ENCODE measurements at places on chromosomes 2 and 18. TPM values are rescaled to one million over a fixed set of nuclear protein-coding genes. Genes with fewer than 3 reads are reported as not detected.

DNA sequence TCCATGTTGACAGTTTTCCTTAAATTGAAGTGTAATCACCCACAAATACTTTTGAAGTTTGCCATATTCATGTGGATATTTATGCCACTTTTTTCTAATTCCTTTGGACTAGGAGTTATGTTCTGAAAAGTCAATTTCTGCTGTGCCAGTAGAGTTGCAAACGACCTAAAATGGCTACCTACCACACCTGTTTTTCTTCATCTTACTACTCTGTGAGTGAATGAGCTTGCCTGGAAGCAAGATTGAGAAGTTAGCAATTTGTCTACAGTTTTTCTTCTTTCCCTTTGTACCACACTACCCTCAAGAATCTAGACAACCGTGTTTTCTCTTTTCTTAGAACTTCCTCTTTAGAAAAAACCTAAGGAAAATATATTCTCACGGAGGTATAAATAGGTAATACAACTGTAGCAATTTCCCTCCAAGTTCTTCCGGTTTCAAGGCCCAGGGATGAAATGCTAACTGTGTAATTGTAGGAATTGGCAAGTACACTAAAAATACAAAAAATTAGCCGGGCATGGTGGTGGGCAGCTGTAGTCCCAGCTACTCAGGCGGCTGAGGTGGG, 7.3 kb upstream of the SLC39A10 start:
- DNase-seq: no peak

DNA sequence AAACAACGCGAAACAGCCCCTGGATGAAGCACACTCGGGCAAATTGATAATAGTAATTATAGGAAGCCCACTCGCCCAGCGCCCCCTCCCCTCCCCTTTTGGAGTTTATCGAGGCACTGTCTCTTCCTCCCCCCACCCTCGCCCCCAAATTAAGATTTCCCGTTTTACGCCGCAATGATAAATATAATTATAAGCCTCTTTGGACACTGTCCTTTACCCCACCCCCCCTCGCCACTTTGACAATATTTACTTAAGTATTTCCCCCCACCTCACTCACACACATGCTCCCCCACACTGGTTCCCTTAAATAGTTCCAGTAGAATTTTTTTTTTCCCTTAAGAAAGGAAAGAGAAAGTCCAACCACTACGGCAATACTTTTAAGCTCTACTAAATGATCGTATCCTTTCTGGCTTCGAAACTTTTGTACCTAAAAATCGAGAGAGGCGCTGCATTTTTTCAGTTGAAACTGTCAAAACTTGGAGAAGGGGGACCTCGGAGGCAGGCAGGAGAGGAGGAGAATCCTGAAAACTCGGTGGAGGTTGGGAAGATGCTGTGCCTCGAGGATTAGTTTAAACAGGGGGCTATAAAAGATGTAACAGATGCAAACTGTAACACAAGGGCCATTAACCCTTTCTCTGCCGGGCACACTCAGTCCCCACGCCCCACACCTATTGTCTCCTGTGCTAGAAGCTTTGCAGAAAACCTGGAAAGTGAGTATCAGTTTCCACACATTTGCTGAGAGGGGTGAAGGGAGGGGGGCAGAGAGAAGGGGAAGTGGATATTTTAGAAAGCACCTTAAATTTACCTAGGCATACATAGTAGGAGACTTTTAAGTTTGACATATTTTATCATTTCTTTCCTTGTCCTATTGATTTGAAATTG, 1.8 kb downstream of the ZEB2 start:
- peak; percentile 65 for DNase-seq

- no peak for DNase-seq
Measured at GRCh38 chr18:12907258-12907925, 23.4 kb upstream of the PTPN2 start.

DNA sequence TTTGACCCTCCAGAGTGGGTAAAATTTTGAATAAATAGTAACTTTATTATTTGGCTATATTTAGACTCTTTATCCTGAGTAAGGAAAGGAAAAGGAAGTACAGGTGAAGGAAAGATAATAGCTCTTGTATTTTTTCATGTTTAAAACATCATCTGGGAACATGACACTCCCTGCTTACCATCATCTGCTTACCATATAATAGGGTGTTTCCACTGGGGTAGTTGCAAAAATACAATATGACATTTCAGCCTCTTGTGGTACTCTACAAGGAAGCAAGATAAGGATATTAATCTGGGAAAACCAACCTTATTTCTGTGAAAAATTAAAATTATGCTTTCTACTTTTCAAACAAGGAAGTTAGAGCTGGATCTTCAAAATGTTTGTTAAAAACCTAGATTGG, 9.9 kb downstream of the RELCH start:
- no peak for DNase-seq

DNA sequence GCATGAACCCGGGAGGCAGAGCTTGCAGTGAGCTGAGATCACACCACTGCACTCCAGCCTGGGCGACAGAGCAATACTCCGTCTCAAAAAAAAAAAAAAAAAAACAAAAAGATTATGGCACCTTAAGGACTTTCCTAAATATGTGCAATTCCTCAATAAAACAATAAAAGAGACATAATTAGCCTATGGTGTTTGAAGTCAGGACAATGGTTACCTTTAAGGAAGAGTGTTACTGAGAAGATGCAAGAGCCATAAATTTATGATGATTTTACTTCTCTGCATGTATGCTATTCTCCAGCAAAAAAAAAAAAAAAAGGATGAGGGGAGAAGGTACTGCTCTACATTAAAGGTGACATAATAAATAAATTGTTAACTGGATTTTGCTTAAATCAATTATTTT, 208.2 kb upstream of the STK17B start:
- DNase-seq: no peak

LIMS3 gene
- total RNA-seq: 2.7 TPM

IL36A gene
- not detected for total RNA-seq

DNA sequence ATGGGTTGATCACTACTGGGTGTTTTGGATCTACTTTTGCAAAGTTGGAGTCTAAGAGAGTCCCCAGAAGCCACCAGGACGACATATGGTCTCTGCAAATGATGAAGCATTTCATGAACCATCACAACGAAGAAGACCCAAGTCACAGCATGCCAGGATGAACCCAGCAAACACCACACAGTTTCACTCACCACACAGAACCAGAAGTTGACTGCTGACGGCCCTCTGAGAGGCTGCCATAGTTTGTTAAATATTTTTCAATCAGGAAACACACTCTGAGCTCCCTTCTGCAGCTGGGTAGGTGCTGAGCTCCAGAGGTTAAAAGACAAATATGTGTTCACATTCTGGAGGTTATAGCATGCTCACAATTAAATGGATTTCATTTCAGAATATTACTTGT, 271.4 kb downstream of the DCDC2C start:
- DNase-seq: no peak

GRCh38 chr18:3931542-3932112, 481.7 kb downstream of the TGIF1 start:
- DNase-seq: no peak

GRCh38 chr2:217922101-217923006, 80.4 kb downstream of the TNS1 start:
- DNase-seq: no peak

GRCh38 chr18:5974696-5975095, 79.4 kb upstream of the TMEM200C start:
- no peak for DNase-seq

GRCh38 chr2:101150306-101151145, 656 bp downstream of the TBC1D8 start:
- peak; percentile 10 for DNase-seq

- DNase-seq: no peak
Measured at GRCh38 chr2:28951910-28952835, 28.9 kb upstream of the TOGARAM2 start.

DNA sequence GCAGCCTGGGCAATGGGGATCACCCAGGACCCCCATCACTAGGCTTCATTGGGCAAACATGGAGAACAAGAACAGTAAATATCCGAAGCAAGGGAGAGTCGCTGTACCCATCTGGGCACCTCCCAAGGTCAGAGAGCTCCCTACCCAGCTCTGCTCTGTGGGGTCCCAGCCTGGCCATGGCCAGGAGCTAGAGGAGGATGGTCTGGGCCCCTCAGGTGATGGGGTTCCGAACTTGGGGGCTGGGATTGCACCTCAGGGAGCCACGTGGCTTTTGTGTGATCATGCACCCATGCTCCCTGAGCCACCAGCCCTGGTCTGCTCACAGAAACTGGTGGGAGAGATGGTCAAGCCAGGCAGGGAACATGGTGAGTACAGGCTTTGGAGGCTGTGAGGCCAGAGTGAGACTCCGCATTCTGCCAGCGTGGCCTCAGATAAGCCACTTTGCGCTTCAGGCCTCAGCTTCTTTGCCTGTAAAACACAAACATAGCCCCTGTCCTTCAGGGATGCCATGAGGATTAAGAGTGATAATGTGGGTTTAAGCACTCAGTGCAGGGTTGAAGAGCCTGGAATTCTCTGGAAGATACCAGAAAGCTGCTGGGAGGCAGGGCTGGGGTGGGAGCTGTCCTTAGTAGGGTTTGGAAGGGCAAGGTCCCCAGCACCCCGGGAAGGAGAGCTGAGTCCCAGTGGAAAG, 3.0 kb upstream of the NMUR1 start:
- no peak for DNase-seq

DNA sequence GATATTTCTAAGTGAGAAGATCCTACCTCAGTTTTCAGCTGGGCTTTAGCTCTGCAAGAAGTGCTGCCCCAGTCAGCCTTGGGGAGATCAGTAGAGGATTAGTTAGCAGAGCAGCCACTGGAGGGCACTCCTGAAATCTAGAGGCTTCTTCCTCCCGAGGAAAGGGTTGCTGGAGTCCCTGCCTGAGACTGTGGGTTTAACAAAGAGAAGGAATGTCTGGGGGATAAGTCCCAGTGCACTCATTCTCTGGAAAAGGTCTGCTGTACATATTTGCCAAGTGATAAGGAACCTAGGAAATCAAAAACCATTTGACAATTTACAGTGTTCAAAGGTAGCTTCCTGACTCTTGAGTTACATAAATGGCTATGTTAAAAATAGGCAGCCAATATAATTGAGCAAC, 207.2 kb downstream of the SLC8A1 start:
- peak; percentile 53 for DNase-seq

- no peak for DNase-seq
Measured at GRCh38 chr2:54735636-54736035, 12.2 kb downstream of the EML6 start.

GRCh38 chr2:231722721-231723307, 14.5 kb downstream of the PTMA start:
- no peak for DNase-seq

GRCh38 chr2:68594674-68595492, 48.5 kb upstream of the PROKR1 start:
- peak; percentile 81 for DNase-seq

EHD3 gene
- 4.4 TPM for total RNA-seq

DNA sequence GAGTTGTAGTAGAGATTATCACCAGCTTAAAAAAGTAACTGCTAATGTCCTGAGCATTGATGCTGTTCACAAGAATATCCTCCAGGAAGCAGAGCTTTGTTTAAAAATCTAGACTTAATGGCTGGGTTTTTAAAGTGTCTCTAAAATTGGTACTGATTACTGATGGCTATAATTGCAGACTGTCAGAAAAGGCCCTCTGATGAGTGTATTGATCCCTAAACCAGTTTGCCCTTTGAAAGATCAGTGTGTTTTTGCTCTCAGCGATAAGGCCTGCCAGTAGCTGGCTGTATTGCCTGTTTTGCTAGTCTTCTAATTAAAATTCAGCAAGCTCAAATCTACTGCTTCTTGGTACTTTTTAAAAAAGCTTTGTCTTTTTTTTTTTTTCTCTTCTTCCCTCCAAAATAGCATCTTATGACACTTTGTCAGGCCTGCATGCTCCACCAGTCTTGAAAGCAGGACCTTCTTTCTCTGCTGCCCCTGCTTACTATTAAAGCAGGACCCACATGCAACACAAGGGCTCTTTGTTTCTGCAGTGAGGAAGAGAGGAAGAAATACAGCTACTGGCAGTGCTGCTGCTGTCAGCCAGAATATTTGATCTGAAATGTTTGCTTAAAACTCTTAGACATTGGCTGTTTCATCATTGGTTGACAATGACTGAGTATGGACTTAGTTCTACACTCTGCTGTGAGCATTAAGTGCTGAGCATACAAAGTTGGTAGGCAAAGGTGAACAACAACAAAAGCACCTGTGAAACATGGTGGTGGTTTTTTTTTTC, 1.8 kb downstream of the SEC11C start:
- DNase-seq: peak; percentile 52

CFC1B gene
- not detected for total RNA-seq

GRCh38 chr2:240799033-240799820, 20.8 kb downstream of the KIF1A start:
- DNase-seq: no peak

GRCh38 chr2:99648178-99648844, 158.5 kb upstream of the REV1 start:
- DNase-seq: no peak

ZSCAN30 gene
- 17.0 TPM for total RNA-seq

PHLPP1 gene
- total RNA-seq: 13.7 TPM

DNA sequence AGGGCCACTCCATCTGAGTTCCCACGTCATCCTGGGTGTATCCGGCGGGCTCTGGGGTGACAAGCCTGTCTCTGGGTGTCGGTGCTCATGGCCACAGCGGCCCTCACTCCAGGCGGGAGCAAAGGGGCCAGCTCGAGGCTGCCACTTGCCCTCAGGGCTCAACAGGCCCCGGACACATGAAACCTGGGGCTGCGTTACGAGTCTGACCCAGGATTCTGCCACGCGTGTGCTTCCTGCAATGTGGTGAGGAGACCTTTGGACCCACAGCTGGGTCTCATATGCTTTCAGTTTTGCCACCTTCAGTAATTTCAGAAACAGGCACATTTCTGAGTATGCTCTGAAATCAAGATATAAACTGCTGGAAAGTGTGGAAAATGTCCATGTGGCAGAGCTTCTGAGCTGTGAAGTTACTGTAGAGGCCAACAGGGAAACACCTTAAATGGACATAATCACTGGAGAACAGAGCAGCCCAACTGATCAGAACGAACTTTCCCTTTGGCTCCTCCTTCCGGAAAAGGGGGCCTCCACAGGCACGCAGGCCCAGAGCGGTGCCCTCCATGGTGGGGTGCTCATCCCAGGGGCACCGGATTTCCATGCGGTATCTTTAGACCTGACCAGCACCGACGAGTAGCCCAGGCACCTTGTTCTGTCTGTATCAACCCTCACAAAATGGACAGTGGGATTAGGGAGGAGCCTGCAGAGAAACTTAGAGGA, 14.1 kb downstream of the PER2 start:
- DNase-seq: no peak

GRCh38 chr2:105100046-105100840, 62.4 kb downstream of the MRPS9 start:
- DNase-seq: no peak

TRIM54 gene
- 2.2 TPM for total RNA-seq

GRCh38 chr18:45910405-45911023, 56.6 kb downstream of the EPG5 start:
- DNase-seq: peak; percentile 46

DNA sequence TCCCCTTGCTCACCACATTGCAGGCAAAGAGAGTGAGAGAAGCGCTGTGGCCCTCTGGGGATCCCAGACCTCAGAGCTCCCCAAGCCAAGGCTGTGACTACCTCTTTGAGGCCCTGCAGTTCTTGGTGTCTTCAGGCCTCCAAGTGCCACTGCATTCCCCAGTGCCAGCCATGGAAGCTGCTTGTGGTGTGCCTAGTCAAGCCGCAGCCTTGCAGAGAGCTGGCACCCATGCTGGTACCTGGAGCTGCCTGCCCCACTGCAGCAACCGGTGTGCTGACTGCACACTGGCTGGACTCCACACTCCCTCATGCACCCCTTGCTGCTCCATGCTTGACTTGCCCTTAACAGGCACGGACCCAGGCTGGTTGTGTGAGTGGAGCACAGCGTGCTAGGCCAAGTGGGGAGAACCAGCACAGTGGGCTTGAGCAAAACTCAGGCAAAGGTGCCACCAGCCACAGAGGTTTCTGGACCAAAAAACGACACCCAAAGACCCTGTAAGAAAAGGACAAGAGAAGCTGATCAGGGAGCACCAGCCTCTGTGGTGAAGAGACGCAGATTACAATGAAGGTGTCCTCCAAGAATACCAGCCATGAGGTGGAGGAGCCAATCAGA, 113.5 kb upstream of the TMEM18 start:
- no peak for DNase-seq

NPHP1 gene
- 4.5 TPM for total RNA-seq
